T-helper 2 cell treated with Interferon-gamma antibody and Interleukin-4, amounts not matched to agents 5 μg/mL and 100 μg/mL, for 36 hours (primary cell): ENCODE measurements at places on chromosomes 2 and 18.
A peak's percentile ranks its signal among the peaks of the same experiment; 100 is the strongest.

DNA sequence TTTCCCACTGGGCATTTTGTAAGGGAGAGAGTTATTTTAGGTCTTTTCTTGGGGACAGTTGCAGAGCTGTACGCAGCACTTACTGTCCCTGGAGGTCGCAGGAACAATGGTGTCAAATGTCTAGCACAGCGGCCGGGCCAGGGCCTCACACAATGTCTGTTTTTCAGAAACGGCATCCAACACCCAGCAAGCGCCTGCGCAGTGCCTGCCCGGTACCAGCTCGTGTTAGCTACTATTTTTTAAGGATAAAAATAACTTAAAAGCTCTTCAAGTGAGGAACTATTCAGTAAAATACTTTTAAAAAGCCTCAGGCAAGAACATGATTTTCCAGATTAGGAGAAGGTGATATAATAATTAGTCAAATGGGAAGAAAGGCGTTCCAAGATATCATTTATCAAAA is 90.0 kb downstream of the MBP start:
- DNase-seq = no peak

GRCh38 chr2:23350792-23351355 is 34.1 kb upstream of the KLHL29 start:
- DNase-seq = no peak

- DNase-seq = no peak
Observed at GRCh38 chr2:209277444-209277843, 146.4 kb upstream of the MAP2 start.

DNA sequence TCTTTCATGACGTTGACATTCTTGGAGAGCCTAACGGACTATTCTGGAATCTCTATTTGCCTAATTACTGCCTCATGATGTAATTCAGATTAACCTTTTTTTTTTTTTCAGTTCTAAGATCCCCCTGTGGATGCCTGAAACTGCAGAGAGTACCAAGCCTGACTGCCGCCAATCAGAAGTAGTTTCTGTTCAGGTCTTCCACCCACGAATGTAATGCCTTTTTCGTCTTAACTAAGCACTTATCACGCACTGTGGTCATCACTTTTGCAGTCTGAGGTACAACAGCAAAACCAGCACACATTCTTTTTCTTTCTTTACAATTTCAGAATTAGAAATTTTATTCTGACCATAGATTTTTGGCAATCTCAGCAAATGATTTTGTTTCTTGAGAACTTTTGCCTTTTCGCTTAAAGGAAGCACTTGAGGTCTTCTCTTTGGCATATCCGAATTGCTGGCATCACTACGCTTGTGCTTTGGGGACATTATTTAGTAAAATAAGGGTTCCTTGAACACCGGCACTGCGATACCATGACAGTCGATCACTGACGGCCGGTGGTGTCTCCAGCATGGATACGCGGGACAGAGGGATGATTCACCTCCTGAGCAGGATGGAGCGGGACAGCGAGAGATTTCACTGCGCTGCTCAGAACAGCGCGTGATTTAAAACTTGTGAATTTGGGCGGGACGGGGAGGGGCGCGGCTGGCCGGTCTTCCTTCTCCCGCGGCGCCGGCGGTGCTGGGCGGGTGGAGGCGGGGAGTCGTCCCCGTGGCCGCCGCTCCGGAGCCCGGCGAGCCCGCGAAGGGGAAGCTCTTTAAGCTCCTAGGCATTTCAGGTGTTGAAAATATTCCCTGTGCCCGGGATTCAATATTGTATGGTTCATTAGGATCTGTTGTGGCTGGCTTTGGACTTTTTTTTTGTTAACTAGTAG is 32.0 kb upstream of the GPR55 start:
- DNase-seq = peak; percentile 66

- no peak for DNase-seq
Observed at GRCh38 chr2:67374949-67375348, 22.2 kb upstream of the ETAA1 start.

GRCh38 chr18:47263430-47264307 is 12.2 kb upstream of the SKOR2 start:
- DNase-seq = no peak

DNA sequence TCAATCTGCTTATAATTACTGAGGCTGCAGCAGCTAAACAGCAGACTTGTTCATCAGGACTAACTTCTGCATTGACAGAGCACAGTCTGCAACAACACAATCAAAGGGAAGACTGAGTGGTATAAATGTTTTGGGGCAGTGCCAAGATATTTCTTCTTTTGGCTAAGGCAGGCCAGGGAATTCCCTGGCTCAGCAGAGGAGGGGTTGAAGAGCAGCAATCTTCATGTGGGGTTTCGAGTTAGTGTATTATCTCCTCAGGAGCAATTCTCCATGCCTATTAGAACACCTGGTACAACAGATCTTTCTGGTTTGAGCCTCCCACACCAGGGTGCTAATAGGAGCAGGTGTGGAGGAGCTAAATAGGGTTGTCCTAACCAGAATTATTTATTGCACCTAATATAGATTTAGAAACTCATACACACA is 103.0 kb upstream of the STK17B start:
- DNase-seq = no peak

GRCh38 chr2:11123001-11123809 is 32.1 kb upstream of the SLC66A3 start:
- DNase-seq = no peak

DNA sequence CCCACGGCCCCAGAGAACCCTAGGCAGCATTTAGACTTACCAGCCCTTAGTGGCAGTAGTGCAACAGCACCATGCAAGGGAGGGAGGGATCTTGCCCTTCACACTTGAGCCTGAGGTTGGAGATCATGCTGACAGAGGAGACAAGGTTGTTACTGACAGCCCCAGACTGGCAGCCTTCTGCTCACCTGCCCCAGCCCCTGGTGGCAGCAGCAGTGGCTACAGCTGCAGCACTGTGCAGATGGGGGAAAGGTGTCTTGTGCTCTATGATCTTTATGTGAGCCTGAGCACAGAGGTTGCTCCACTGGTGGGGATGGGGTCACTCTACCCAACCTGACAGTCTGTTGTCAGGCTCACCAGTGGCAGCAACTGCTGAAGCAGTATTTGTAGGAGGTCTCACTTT is 501.2 kb upstream of the LRRTM4 start:
- DNase-seq = no peak

DNA sequence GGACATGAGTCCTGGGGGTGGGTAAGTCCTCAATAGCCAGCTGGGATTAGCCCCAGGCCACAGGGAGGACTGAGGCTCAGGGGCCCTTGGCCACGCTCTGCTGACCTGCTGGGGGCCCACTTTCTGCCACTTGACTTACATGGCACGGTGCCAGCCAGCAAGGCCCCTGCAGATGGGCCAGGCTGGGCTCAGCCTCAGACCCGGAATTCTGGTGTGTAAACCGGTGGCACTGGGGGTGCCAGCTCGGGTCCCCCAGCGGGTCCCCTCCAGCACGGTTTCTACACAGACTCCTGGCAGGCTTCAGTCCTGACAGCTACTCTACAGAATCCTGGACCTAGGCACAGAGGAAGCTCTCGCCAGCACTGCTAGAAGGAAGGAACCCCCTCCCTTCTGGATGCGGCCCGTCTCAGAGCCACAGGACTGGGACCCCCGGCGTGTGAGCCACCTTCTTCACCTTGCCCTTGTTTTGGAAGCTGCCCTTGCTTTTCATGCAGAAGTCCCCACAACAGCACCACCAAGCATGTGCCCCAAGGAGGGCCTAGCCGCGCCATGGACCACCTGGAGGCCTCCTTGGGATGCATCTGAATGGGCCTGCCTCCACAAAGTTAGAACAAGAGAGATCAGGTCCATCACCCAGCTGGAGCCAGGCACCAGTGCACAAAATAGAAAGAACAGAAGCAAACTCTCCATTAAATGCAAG is 8.0 kb downstream of the HDAC4 start:
- DNase-seq = no peak

DNA sequence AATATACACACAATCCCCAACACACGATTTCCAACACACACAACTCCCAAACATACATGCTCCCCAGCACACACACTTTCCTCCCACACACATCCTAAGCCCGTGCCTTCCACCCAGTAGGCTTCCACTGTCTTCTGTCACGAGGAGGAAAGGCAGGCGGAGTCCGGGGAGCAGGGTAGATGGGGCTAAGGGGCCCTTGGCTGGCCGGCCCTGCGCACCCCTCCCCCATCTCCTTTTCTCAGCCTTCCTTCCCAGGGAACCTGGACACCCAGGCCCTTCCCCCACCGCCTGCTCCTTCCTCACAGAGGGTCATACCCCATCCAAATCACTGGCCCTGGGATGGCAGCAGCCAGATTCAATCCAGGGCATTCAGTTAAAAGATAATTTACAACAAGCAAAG is 3.4 kb upstream of the PDCD1 start:
- DNase-seq = no peak

DNA sequence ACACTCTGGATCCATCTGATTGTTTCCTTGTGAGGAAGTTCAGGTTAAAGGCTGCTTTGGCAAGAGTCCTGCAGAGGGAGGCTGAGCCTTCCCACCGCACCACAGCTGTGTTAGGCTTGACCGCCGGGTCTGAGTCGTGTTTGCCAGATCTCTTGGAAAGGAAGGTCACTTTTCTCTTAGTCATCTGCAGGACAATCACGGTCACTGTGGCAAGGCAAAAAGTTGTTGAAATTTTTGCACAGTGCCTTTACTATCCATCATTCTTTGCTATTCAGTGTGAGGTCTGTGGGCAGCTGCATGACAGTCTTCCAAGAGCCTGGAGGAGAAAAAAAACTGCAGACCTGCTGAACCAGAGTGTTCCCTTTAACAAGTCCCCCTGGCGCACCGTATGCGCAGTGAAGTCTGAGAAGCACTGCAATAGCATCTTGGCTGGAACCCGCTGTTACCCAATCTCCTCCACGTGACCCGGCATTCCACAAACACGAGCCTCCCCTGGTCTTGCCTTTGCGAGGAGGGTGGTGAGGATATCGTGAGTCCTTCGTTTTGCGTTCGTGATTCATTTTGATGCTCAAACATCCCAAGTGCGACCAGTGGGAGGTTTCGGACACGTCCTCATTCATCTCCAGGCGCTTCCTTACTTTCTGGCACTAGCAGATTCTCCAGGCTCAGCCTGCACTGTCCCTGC is 23.0 kb downstream of the BIN1 start:
- no peak for DNase-seq

GRCh38 chr18:8391068-8391467 is 218.2 kb upstream of the RAB12 start:
- no peak for DNase-seq

- DNase-seq = no peak
Observed at GRCh38 chr2:160747501-160748170, 254.0 kb upstream of the RBMS1 start.

DNA sequence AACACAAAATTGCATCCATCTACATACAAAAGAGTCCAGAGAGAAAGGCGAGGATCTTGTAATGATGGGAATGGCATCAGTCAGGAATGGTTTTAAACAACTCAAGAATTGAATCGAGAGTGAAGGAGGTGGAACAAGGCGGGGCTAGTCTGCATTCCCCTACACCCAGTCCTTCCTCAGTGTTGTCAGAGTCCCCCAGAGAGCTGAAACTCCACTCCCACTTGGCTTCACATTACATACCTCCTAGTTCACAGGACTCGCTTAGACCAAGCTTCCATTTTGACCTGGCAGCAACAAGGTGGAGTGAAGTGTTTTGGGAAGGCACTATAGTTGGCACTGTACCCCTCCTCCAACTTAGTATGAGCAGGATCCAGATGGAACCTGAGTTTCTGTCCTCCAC is 1273.5 kb upstream of the CRIM1 start:
- no peak for DNase-seq

GRCh38 chr2:119744335-119744939 is 15.3 kb upstream of the PTPN4 start:
- no peak for DNase-seq

- no peak for DNase-seq
Observed at GRCh38 chr2:120632796-120633646, 102.6 kb upstream of the GLI2 start.

- no peak for DNase-seq
Observed at GRCh38 chr2:146312899-146313298, 1531.9 kb upstream of the ACVR2A start.

GRCh38 chr2:120419955-120420354 is 74.0 kb downstream of the INHBB start:
- DNase-seq = no peak

GRCh38 chr2:235898766-235899165 is 269.4 kb downstream of the GBX2 start:
- DNase-seq = no peak

GRCh38 chr2:126894082-126894481 is 4.6 kb upstream of the TEX51 start:
- no peak for DNase-seq

DNA sequence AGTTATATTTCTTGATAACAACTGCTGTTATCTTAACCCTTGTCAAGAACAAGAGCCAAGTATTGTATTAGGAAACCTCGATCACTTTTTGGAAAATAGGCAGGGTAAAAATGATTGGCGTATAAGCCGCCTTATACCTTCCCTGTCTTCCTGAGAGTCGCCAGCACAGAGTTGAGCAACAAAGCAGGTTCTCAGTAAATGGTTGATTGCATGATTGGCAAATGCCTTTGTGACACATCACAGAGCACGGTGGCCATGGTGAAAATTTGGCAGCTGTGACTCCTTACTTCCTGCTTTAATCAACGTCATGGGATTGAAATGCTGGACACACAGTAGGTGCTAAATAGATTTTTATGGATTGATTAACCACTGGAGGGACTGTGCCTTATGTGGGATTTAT is 3.9 kb upstream of the KLHL29 start:
- DNase-seq = no peak

DNA sequence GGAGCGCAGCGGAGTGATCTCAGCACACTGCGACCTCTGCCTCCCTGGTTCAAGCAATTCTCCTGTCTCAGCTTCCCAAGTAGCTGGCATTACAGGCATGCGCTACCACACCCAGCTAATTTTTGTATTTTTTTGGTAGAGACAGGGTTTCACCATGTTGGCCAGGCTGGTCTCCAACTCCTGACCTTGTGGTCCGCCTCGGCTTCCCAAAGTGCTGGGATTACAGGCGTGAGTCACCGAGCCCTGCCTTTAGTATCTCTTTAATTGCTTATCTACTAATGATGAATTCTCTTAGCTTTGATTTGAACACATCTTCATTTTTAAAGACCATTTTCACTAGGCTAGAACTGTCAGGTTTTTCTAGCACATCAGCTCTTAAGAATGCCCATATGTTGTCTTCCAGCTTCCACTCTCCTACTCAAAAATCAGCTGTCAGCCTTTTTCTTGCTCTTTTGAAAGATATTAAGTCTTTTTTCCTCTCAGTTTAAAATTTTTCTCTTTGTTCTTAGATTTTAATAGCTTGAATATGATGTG is 16.1 kb upstream of the MFSD2B start:
- DNase-seq = no peak

GRCh38 chr2:221958224-221958623 is 340.6 kb downstream of the PAX3 start:
- no peak for DNase-seq

GRCh38 chr2:51510303-51510702 is 478.4 kb upstream of the NRXN1 start:
- DNase-seq = no peak
